Right renal cortex interstitium (tissue), 3 donors: ENCODE measurements at places on chromosomes 1 and 21.
A peak's percentile ranks its signal among the peaks of the same experiment; 100 is the strongest.

DNA sequence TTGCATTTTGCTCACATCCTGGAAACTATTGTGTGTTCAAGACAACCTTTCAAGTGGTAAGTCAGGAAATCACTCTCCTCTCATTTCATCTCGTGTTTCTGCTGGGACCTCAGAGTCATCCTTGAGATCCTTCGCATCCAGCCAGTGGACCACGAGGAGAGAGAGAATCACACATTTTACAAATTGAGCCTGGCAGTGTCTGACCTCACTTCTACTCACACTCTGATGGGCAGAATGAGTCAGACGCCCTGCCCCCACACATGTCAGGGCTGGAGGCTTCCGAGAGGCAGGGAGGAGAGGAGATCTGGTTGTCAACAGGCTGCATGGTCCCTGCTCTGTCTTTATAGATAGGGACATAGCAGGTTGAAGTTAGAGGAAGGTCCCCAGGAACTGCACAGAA lies 509.7 kb downstream of the AJAP1 start:
- DNase-seq = no peak

- DNase-seq = no peak
These were observed 329.5 kb downstream of the SIPA1L2 start for GRCh38 chr1:232300466-232300865.

DNA sequence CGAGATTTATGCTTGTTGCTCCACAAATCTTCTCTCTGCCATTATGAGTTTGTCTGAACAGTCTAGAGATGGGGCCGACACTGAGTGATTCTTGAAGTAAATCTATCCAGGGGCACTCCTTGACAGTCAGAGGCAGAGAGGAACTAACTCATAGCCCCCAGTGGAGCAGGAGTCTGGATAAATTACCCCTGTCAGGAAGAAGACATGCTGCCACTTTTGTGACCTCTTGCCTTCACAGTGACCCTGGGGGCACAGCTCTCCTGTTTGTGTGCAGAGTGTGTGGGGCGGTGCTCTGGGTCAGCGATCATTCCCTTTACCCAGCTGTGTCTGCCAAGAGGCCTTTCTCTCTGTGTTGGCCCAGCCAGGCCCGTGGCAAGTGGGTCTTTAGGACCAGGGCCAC lies 29.5 kb downstream of the PEX14 start:
- DNase-seq = no peak

- DNase-seq = no peak
These were observed 24.8 kb downstream of the S100A6 start for GRCh38 chr1:153510984-153511410.

DNA sequence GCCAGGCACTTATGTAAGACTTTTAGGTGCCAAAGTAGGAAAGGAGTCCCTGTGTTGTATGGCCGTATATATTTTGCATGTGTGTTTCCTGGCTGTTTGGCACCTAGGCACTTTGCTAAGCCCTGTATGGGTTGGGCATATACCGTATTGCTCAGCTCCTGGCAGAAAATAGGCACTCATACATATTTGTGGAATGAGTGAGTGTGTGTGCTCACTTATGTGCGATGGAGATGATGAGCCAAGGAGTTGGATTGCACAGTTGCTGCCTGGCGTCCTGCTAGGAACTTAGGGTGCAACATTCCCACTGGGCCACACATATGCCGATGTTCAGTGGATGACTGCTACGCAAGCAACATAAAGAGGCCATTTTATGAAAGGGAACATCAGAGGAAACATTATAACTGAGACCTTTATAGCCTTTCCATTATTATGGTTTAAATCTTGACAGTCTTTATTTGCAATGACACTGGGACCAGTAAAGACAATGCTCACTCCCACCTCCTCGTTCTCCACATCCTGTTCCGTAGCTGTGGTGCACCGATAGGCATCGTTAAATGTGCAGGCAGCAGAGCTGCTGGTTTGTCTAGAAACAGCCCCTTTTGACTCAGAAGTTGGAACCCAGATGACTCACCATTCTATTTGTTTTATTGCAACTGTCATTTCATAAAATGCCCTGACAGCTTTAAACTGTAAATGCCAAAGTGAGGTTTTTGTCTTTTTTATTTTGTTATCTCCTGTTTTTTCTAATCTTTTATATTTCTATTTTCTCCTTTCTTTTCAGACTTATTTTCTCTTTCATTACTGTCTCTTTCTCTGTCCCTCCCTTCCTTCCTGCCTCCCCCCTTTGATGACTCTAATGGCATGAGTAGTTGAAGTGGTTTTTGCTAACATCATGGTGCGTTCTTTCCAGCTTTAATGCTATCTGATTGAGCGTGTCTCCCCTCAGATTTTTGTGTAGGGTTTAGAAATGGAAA lies 36.1 kb downstream of the PEX14 start:
- DNase-seq = no peak

DNA sequence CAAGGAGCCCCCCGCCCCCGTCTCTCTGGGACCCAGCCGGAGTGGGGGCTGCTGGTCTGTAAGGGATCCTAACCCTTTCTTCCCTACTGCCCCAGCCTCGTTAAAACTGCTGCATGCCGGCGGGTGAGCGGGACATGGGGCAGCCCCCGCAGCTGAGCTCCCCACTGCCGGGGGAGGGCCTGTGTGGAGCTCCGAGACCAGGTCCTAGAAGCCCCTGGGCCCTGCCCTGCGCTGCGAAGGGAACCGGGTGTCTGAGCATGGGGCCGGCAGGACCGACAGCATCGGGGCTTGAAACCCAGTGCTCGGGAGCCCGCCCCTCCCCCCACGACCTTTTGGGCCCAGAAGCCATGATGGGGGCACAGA lies 9.2 kb upstream of the COL6A1 start:
- DNase-seq = no peak

GRCh38 chr1:14597343-14598006 lies 1.0 kb upstream of the KAZN start:
- DNase-seq = peak; percentile 33

GRCh38 chr1:9689011-9689706 lies 37.6 kb downstream of the PIK3CD start:
- DNase-seq = no peak

DNA sequence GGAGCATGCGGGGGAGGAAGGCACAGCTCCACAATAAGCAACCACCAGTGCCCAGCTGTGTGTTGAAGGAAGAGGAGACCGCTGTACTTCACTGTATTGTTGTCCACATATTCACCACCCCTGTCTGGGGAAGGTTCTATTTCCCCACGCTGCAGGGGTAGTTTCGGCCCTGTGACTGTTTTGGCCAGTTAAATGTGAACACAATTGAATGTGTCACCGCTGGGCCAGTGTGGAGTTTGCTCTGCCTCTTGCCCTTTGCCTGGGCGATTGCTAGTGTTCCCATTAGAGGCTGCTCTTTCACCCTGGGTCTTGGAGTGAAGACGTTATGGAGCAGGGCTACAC lies 32.6 kb downstream of the UBE4B start:
- no peak for DNase-seq

DNA sequence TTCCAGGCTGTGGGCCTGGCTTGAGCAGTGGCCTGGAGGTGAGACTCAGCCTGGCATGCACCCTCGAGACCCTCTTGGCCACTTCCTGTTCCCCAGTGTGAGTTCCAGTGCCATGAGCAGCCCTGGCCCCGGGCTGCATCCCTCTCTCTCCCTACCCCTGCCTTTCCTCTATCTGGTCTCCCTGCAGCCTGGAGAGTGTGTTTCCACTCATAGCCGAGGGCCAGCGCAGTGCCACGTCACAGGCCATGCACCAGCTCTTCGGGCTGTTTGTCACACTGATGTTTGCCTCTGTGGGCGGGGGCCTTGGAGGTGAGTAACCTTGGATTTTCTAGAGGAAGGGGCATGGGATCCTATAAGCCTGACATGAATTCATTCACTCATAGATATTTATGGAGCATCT lies 13.6 kb downstream of the RHBG start:
- DNase-seq = no peak

GRCh38 chr21:45478115-45478801 lies 64.0 kb downstream of the SLC19A1 start:
- no peak for DNase-seq

GRCh38 chr1:204299814-204300365 lies 59.8 kb downstream of the PLEKHA6 start:
- DNase-seq = no peak

DNA sequence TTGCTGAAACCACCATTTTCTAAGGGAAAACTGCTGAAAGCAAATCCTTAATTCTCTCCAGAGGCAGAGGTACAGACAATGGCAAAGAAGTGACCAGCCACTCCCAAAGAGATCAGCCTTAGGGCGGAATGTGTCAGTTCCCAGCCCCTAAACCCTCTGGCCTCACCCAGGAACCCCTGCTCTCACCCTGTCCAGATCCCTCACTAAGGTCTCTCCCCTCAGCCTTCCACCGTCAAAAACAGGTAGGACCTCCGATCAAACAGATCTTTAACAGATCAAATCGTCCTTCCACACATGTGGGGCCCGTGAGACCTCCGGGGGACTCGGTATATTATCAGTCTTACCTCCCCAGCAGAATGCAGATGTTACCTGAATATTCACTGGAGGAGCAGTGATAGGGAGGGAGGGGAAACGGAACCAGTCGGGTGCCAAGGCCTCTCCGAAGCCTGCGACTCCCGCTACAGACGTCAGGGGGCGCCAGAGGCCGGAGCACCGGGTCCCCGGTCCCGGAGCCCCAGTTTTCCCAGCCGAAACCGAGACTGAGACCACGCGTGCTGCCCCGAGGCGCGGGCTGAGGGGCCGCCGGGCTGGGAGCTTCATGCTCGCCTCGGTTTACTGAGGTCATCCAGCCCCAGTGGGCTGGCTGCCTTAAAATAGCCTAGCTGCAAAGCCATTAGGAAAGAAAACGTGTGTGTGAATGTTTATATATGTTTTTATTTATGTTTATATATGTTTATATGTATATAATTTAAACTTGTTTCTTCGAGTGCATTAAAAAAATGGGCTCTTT lies 23.6 kb downstream of the GPA33 start:
- no peak for DNase-seq

DNA sequence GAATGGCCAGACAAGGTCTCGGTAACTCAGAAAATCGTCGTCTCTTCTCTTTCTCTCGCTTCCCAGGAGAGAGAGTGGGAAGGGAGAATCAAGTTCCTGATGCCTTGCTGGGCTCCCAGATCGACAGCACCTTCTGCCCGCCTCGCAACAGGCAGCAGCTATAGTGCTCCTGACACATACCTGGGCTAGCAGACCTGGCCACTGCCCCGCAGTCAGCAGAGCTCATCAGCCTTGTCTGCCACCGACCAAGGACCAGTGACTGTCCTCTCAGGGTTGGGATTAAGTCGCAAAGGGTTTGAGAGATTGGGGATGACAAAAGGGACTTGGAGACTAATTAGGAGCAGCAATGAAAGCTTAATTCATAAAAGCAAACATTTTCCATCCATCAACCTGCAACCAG lies 4.1 kb downstream of the RUNX3 start:
- no peak for DNase-seq

GRCh38 chr1:178796013-178796412 lies 71.0 kb downstream of the RALGPS2 start:
- DNase-seq = no peak

DNA sequence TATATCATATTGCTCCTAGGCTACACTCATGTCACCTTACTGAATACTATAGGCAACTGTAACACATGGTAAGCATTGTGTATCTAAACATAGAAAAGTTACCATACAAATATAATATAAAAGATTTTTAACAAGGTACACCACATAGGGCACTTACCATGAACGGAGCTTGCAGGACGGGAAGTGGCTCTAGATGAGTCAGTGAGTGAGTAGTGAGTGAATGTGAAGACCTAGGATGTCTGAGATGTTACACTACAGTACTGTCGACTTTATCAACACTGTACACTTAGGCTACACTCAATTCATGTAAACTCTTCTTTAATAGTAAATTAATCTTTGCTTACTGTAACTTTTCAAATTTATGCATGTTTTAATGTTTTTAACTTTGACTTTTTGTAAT lies 81.0 kb upstream of the PLD5 start:
- DNase-seq = no peak

DNA sequence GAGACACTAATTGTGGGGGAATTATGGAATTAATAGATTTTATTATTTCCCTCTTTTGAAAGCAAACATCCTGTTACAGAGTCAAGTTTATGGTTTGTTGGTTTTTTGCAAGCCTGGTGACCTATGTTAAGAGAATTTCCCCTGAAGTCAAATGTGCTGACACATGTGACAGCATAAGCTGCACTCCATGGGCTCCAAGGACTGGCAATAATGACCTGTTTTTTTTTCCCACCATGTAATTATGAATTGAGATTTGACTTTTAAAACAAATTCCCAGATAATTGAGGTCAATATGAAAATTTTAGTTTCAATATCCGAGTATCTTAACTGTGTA lies 242.5 kb upstream of the SGIP1 start:
- DNase-seq = no peak

- DNase-seq = no peak
These were observed 79.7 kb upstream of the RUNX3 start for GRCh38 chr1:25009671-25010262.

DNA sequence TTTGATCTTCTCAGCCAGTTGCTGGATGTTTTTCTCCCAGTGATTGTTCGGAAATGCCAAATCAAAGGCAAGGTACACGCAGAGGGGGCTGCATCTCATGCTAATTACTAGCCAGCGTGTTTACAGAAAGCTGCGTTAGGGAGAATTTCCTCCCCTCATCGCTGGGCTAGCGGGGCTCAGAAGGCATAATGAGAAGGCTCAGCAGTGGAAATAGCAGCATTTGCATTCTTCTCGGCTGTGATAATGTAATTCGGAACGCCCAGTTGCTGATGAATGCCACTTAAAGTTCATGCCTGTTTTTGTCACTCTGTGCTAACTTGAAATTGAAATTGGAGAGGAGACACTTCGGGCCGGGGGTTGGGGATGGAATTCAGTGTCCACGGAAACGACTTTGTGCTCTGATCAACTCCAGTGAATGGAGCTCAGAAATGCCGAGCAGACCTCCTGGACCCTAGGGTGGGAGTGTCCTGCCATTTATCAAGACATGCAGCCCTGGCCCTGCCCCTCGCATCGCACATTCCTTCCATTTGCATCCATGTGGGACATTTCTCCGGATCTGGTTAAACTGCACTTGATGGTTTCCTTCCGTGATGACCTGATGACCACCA lies 313.4 kb upstream of the C1orf174 start:
- DNase-seq = no peak

GRCh38 chr1:53286955-53287354 lies 40.9 kb downstream of the LRP8 start:
- no peak for DNase-seq

- DNase-seq = no peak
These were observed 30.1 kb downstream of the KCNJ15 start for GRCh38 chr21:38286739-38287471.

DNA sequence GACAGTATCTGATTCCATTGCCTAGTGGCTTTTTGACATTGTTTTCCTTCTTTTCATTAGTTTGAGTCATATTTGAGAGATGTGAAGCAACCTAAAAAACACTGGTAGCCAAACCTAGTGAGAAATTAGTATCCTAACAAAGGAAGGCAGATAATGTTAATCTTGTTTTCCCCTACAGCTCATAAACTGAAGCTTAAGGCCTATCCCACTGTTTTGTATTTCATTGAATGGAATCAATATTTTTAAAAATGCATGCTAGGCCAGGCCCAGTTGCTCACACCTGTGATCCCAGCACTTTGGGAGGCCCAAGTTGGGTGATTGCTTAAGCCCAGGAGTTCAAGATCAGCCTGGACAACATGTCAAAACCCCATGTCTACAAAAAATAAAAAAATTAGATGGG lies 1.2 kb downstream of the CR1L start:
- no peak for DNase-seq

GRCh38 chr1:74508449-74508848 lies 4.0 kb downstream of the LRRC53 start:
- no peak for DNase-seq

GRCh38 chr1:1759456-1760344 lies 18.6 kb downstream of the NADK start:
- DNase-seq = no peak
